ENCODE measurements at places on chromosomes 16 and 17.

DNA sequence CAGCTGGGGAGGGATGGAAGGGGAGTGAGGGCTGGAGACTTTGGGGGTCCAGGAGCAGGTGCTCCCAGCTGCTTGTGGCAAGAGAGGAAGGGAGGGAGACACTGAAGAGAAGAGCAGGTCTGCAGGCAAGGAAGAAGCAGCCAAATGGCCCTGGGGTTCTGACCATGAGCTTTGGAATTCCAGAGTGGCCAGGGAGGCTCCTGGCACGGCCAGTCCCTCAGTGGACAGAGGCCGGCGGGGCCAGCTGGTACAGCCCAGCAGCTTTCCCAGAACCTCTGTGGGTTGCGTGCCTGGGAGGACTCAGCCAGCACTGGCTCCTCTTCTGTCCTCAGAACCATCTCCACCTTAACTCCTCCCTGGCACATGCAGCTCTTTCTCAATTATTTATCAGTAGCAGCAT, 233.0 kb downstream of the MSI2 start:
- no peak for DNase-seq

DNA sequence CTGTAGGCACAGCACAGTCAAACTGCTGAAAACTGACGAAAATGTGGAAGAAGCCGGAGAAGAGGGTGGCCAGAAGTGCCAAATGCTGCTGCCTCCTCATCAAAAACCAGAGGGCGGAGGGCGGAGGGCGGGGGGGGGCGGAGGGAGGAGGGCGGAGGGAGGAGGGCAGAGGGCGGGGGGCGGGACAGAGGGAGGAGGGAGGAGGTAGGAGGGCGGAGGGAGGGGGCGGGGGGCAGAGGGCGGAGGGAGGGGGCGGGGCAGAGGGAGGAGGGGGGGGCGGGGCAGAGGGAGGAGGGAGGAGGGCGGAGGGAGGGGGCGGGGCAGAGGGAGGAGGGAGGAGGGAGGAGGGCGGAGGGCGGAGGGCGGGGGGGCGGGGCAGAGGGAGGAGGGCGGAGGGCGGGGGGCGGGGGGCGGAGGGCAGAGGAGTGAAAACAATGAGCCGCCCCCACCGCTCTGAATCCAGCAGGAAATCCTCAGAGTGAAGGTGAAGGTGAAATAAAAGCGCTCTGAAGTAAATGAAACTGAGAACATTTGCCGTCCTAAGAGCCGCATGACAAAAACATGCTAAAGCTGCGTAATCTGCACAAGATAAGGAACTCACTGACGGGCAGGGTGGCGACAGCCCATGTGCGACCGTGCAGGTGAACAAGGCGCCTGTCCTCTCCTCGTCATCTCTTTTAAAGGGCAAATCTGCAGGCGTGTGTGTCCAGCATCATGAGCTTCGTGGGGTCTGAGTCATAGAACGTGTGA, 22.6 kb upstream of the CBFA2T3 start:
- DNase-seq: no peak

GRCh38 chr16:79409978-79410377, 190.6 kb downstream of the MAF start:
- no peak for DNase-seq

- DNase-seq: no peak
Observed at GRCh38 chr16:5590416-5590815, 492.8 kb upstream of the EEF2KMT start.

DNA sequence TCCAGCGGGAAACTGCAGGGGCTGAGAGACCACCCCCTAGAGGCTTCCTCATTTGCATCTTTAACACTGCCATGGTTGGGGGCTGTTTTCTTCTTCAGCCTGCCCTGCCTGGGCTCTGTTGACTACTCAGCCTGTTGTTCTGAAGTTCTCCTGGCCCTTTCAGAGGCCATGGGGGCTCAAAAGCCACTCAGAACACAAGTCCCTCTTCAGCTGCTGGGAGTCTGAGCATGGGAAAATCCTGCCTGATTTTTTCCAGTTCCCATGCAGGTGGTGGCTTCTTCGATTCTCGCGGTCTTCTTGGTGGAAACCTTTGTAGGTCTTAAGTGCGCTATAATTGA, 36.3 kb downstream of the PLCG2 start:
- no peak for DNase-seq

DNA sequence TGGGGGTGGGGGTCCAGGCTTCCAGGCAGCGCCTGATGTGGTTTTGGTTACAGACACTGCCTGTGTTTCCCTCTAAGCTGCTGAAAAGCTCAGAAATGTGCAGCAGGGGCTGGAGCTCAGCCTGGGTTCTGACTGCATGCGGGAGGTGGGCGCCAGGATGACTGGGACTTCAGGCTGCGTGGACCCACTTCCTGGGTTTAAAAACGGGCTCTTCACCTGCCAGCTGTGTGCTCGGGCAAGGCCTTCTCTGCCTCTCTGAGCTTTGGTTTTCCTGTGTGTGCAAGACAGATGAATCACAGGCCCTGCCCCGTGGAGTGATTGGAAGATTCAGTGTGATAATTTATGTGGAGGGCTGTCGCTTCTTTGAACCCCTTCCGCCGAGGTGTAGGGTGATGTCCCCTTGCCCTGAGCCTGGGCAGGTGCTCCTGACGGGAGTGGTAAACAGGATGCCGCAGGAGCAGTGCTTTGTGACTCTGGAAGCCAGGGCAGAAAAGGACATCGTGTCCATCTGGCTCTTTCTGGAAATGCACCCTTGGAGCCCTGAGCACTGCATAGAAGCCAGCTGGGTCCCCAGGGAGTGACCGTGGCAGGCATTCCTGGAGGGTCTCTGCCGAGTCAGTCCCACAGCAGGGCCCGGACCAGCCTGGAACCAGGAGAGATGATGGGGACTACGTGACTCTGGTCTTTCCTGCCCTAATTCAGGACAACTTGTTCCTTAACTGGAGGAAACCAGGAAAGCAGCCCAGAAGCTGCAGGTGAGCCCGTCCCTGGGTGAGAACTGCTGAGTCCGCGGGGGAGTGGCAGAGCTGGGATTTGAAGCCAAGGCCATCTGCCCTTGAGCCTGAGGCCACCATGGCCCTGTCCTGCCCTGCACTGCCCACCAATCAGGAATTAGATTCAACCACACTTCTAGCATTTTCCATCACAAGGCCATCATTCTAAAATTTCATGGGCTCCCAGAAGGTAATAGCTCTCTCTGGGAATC, 28.5 kb upstream of the SLC7A5 start:
- DNase-seq: no peak

DNA sequence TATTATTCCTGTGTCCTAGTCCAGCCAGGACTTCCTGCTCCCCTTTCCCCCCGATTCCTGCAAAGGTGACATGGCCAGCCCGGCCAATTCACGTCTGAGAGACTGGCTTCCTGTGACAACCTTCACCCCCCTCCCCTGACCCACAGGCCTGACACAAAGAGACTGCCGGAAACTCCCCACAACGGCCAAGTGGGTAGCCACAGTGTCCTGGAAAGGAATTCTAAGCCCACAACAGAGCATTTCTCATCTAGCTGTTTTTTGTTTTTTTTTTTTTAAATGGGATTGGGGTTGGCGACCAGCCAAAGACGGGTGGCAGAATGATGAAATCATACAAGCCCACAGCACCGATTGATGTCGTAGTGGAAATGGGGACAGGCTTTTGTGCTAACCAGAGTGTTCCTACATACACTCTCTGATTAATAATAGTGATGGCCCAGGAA, 2.8 kb upstream of the XAF1 start:
- no peak for DNase-seq

- DNase-seq: peak; percentile 57
Observed at GRCh38 chr17:72407336-72407909, 286.6 kb downstream of the SOX9 start.

GRCh38 chr17:78669256-78669974, 92.2 kb upstream of the DNAH17 start:
- DNase-seq: no peak

- DNase-seq: peak; percentile 70
Observed at GRCh38 chr17:1487939-1488825, 4.3 kb downstream of the MYO1C start.

GRCh38 chr17:75518201-75518600, 1.9 kb downstream of the TSEN54 start:
- DNase-seq: no peak

- DNase-seq: peak; percentile 59
Observed at GRCh38 chr17:17021194-17021863, 20.9 kb upstream of the MPRIP start.

DNA sequence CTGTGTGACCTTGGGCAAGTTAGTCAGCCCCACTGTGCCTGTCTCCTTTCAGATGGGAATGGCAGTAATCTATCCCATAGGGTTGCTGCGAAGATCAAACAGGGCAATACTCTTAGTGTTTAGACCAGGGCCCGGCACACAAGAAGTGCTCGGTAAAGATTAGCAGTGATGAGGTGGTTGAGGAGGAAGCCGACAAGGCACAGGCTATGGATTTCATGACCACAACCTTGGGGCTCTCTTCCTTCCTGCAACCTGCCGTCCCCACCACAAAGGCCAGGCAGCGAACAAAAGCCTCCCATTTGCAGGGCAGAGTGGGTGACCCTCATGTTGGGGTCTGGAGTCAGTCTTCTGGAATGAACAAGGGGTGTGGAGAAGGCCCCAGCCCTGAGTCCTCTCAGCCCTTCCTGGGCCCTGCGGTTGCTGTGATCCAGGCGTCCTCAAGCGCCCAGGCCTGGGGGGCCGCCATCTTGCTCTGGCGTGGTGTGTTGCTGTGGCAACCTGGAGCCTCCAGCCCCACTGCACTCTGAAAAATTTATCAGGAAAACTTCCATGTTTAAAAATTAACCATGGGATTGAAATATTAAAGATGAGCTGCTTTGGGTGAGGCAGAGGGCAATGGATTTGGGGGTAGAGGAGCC, 9.8 kb downstream of the ADAM11 start:
- no peak for DNase-seq

- no peak for DNase-seq
Observed at GRCh38 chr16:19274165-19274797, 11.2 kb upstream of the CLEC19A start.

- DNase-seq: no peak
Observed at GRCh38 chr16:46731691-46732555, 16.2 kb downstream of the MYLK3 start.

DNA sequence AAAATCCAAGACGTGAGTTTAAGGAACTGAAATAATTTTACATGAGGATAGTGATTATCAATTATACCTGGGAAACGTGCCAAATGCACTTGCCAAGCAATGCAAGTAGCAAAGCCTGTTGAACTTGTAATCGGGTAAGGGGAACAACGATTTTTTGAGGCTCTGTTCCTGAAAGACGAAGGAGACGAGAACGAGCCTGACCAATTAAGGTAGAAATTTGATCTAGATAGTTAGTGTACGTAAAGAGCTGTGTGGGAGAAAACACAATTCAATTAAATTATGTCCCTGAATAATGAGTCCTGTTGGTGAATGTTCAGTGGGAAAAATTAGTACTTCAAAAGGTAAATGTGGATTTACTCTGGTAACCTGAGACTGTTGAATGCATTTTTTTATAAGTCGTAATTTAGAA, 17.7 kb upstream of the KCTD5 start:
- DNase-seq: no peak

DNA sequence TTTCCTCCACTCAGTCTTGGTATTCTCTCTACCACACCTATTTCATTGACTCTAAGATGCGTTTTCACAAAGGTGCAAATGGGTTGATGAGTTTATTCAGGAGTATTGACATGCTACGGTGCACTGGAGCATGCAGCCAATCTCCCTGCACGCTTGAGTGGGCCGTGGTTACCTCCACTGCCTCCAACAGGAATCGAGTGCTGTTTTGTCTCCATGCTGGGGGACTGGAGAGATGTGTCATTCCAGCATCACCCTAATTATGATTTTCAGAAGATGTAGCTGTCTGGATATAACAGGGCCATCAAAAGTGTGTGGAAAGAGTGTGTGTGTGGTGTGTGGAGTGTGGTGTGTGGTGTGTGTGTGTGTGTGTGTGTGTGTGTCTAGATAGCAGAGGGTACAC, 351.6 kb upstream of the ZFHX3 start:
- no peak for DNase-seq

- no peak for DNase-seq
Observed at GRCh38 chr17:30203471-30203981, 32.0 kb downstream of the SLC6A4 start.

DNA sequence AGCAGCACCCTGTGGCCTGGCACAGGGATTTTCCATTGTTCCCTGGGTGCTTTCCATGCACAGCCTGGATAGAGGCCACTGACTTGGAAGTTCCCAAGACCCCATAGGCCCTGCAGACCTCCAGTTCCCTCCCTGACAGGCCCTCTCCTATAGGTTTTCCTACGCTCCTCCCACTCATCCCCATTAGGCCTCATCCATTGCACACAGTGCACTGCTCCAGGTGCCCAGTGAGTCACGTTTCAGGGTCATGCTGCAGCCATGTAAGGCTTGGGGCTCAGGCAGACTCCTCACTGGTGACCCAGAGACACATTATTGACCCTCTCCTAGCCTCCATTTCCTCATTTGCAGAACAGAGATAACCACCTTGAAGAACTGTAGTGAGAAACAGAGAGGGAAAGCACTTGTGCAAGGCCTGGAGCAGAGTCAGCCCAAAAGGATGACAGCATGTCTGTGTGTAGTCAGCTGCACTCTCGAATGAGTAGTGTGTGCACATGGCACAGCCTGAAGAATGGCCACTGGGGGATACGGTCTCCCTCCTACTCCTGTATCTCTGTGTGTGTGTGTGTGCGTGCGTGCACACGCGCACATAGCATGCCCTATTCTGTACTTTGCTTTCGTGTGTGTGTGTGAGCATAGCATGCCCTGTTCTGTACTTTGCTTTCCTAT, 26.8 kb downstream of the DRC3 start:
- no peak for DNase-seq

DNA sequence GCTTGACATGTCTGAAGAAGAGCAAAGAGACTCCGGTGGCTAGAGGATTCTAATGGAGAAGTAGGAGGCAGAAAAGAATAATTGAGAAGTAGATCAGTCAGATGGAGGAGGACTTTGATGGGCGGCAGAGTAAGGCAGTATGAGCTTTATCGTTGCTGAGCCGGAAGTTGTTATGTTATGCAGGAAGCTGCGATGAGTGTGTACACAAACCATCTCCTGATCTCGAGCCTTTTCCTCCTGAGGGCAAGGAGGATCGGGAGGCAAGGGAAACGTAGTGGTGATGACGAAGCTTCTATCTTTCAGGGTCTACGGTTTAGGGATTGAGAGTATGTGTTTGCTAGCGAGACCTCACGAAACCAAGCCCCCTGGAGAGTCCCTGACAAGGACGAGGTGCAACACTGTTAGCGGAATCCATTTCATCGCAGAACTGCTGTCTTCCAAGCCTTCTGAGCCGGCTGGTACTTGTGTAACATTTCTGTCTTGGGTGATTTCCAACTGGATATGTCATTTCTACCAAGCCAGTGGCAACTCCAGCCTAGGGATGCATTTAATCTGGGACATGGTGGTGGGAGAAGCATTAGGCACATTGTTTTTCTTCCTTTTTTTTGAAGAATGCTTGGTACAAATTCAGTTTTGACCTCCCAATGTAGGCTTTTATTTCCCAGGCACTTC, 45.5 kb downstream of the RBFOX1 start:
- no peak for DNase-seq

- no peak for DNase-seq
Observed at GRCh38 chr16:11072420-11073153, 128.2 kb downstream of the CLEC16A start.
